ENCODE measurements at places on chromosomes 3 and 15. TPM values are rescaled to one million over a fixed set of nuclear protein-coding genes. Genes with fewer than 3 reads are reported as not detected.
A peak's percentile ranks its signal among the peaks of the same experiment; 100 is the strongest.

Gene GTF2E1
- 17.0 TPM for total RNA-seq

Gene MUC20
- total RNA-seq = not detected

Gene GPR149
- not detected for total RNA-seq

- H3K36me3 ChIP-seq = no peaks in the 10 kb centered on the region
- no peak overlapping the region for H3K27ac ChIP-seq
- no peak overlapping the region for H3K4me3 ChIP-seq
- H3K4me1 ChIP-seq = no peaks in the 10 kb centered on the region
- no peaks in the 10 kb centered on the region for H3K27me3 ChIP-seq
Measured at GRCh38 chr3:53525765-53526703, 31.6 kb downstream of the CACNA1D start.

- H3K4me1 ChIP-seq = no peaks in the 10 kb centered on the region
- DNase-seq = no peak
- peaks cover 87% of the 10 kb centered on the region for H3K36me3 ChIP-seq
- H3K4me3 ChIP-seq = no peak overlapping the region
Measured at GRCh38 chr3:196055240-196055639, 26.6 kb downstream of the TFRC start.

DNA sequence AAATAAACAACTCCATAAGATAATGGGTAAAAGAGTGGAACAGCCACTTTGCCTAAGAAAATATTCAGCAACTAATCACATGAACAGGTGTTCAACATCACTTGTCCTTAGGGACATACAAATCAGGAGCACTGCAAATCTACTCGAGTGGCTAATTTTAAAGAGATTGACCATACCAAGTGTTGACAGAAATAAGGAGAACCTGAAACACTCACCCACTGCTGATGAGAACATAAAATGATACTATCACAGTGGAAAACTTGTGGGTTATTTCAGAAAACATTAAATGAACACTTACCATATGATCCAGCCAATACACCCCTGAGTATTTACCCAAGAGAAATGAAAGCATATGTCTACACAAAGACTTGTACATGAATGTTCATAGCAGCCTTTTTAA, 70.5 kb downstream of the GABRB3 start:
- H3K36me3 ChIP-seq = no peaks in the 10 kb centered on the region
- no peaks in the 10 kb centered on the region for H3K4me1 ChIP-seq
- no peaks in the 10 kb centered on the region for H3K27me3 ChIP-seq
- H3K4me3 ChIP-seq = no peak overlapping the region
- no peak overlapping the region for H3K27ac ChIP-seq

DNA sequence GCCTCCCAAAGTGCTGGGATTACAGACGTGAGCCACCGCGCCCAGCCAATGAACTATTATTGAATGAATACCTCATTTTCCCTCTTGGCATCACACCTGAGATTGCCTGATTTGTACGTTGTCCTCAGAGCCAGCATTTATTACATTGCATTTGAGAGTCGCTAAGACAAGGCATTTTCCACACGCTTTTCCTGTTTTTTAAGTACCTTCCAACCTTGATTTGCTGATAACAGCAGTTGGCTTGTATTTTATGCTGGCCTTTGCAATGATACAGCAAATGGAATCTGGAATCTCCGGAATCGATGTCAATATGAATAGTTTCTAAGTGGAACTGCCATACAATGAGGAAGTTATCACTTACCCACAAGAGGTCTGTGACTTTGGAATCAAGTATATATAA, 15.7 kb upstream of the CNBP start:
- no peaks in the 10 kb centered on the region for H3K27me3 ChIP-seq
- H3K27ac ChIP-seq = no peak overlapping the region
- no peak overlapping the region for H3K4me3 ChIP-seq
- H3K4me1 ChIP-seq = peaks cover 18% of the 10 kb centered on the region
- DNase-seq = no peak

GRCh38 chr15:73873889-73874511, 636 bp downstream of the TBC1D21 start:
- H3K27me3 ChIP-seq = peaks cover 31% of the 10 kb centered on the region
- H3K27ac ChIP-seq = no peak overlapping the region
- no peaks in the 10 kb centered on the region for H3K36me3 ChIP-seq
- peak; percentile 39 for DNase-seq
- no peaks in the 10 kb centered on the region for H3K4me1 ChIP-seq
